Dermis blood vessel endothelial cell (primary cell): ENCODE measurements at places on chromosomes 6 and 20. TPM values are rescaled to one million over a fixed set of nuclear protein-coding genes. Genes with fewer than 3 reads are reported as not detected.

DNA sequence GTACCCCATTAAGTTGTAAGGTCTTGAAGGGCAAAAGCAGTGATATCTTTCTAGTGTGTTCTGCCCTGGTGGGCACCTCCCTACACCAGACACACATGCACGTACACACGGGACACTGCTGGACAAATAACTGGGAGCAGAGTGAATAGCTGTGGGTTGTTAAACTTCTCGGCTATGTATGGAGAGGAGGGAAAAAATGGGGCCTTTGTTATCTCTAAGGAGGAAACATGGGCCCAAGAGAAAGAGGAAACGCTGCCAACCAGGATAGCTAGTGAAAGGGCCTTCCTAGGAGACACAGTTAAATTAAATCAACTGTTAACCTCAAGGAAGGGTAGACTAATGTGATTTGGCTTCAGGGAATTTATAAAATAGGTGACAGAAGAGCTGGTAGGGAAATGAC is 169.7 kb downstream of the MYLK4 start:
- DNase-seq, result no peak

The C6orf15 gene
- total RNA-seq, result 0.14 TPM in 1 of 2 replicates, not detected in the other

DNA sequence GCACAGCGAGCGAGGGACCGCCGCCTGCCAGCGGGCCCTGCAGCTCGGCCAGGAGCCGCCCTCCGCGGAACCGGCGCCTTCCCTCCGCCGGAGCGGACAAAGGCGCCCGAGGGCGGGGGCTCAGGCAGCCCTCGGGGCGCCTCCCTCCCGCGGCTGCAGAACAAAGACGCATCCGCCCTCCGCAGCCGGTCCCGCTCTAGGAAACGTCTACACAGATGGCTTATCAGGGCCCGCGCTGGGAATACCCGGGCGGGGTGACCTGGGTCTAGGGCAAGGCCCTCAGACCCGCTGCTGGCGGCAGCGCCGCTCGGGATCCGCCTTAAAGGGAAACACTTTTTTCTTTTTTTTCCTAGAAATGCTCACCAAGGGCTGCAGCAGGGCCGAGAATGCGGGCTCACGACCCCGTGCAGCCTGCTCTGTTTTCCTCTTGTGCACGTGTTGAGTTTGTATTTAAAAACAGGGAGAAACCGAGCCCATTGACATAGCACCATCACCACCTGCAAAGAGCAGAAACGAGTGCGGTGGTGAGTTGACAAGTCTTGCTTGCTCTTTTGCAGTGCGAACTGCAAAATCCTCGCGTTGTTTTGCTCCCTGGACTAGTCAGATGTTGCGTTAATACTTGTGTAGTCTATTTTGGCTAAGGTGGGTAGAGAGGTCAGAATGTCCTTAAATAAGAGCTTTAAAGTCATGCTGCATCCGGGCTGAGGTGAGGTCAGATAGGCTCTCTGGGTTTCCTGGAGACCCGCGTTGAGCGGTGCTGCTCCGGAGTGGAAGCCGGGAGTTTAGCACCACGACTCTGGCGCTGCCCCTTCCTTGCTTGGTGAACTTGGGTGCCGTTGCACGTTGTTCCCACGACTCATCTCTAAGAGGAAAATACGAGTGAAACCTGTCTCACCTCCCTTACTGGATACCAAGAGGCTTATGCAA is 1.1 kb upstream of the RPS6KA2 start:
- DNase-seq, result peak; percentile 90

DNA sequence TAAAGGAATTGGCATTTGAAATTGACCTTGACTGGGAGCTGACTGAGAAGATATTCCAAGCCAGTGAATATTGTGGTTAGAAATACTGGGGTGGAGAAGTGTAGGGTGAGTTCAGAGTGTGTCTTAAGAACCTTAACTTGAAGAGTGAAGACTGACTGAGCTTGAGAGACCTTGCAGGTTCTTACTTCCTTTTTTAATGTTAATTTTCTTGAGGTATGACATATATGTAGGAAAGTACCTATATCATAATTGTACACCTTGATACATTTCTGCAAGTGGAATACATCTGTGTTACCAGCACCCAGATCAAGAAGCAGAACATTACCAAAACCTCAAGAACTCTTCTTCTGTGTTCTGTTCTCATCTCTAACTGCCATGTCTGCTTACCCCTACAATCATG is 11.0 kb downstream of the DHX35 start:
- DNase-seq, result no peak

The MUCL3 gene
- not detected in 2 replicates for total RNA-seq

- no peak for DNase-seq
Measured at GRCh38 chr20:24588047-24588635, 118.7 kb downstream of the SYNDIG1 start.

The FOXS1 gene
- 0.09 TPM in 1 of 2 replicates, not detected in the other for total RNA-seq

DNA sequence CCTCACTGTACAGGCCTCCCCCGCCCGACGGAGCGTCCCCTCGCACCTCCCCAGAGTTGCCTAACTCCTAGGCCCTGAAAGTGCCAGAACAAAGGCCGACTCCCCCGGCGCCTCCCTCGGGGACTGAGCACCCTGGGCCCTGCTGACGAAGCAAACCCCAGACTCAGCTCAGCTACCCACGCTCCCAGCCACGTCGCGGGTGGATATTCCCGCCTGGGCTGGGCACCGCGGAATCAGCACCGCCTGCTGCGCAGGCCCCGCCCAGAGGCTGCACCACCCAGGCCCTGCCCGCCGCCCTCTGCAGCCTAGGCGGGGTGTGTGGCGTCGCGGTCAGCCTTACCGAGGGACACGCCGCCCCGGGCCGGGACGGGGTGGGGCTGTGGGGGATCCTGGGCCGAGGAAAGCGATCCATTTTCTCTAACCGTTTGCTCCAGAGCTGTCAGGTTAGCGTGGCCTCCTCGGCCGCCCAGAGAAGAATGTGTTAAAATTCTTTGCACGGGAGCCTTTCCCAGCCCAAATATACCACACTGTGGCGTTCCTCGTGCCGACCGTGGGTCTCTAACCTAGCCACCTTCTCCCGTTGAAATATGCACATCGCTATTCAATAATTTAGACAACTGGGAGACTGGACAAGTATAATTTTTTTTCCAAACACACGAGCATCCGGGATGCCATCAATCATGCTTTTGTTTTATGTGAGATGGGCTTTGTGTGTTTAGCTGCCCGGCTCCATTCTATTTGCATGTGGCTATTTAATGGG is 31.4 kb downstream of the TFAP2A start:
- DNase-seq, result no peak
